ENCODE measurements at places on chromosomes 3 and 15.

GRCh38 chr15:68797599-68798345 is 22.9 kb downstream of the ANP32A start:
- DNase-seq = no peak

DNA sequence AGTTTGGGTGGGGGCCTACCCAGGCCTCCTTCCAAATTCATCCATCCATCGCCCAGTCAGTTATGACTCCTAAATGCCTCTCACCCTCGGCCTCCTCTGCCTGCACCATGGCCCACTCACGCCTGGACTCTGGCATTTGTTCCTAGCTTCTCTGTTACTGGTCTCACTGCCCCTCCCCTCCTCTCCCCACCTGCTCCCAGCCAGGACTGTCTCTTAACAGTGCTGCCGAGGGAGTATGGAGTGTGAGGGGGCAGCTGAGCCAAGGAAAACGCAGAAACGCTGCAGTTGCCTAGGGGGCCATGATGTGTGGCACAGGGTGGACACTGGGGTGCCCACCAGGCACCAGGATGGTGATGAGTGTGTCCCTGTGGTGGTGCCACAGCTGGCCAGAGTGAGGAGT is 3.1 kb downstream of the RCCD1 start:
- no peak for DNase-seq

DNA sequence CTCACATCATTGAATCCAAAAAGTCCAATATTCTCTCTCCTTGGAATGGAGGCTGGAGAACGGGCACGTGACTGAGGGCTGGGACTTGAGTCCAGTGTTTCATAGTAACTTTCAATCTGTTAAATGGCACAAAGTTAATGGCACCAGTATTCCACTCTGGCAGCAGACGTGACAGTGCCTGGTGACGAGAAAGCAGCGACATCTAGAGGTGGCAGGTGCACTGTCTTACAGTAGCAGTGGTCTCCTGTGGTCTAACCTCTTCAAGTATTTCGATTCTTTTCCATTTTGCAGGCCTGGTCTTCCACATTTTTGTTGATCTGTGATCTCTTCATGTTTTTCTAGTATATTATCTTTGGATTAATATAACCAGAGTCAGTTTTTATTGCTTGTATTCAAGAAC is 107.1 kb downstream of the OXSM start:
- DNase-seq = no peak

GRCh38 chr3:183061391-183062172 is 37.7 kb downstream of the MCCC1 start:
- DNase-seq = no peak

GRCh38 chr15:88428053-88428452 is 39.1 kb downstream of the MRPL46 start:
- DNase-seq = no peak

- no peak for DNase-seq
Observed at GRCh38 chr3:78406396-78406795, 1361.4 kb downstream of the ROBO1 start.

- no peak for DNase-seq
Observed at GRCh38 chr15:68031404-68031803, 22.7 kb upstream of the PIAS1 start.

DNA sequence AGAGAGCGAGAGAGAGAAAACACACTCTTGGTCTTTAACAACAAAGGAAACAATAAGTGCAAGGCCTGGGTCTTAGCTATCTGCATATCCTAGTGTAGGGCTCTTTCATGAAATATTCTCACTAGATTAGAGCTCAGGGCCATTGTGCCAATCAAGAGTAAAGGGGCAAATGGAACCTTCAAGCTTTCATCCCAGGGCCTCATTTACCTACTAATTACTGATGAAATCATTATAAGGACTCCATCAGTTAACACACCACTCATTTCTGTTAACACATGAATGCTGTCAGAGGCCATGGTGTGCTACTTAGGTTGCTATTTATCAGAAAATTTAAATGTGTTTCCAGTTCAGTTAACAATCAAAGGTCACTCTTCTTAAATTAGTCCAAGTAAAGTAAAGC is 597.8 kb downstream of the ROBO1 start:
- DNase-seq = no peak

DNA sequence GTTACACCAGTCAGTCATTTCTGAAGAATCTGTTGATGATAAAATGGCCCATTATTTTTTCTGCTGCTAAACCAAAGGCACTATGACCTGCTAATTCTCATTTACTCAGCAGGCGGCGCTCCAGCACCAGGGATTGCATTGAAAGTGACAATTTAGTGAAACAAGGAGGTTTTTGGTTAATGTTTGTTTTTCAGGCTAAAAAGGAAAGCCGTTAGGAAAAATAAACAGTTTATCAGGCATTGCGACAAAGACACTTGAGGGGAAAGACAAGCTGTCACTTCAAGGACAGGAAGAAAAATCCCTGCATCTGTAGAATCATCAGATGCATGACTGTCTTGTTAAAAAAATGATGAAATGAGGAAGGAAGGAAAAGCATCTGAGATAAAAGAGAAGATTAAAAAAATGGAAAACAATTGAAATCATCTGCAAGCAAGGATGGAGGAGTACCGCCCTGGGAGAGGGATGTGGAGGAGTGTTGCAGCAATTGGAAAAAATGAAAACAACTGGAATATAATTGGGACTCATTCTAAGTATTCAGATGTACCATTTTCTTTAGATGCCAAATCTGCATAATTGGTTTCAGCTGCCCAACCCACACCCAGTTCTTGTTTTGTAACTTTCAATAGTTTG is 54.0 kb downstream of the NR1D2 start:
- DNase-seq = peak; percentile 69

All from stimulated activated CD4-positive, alpha-beta T cell treated with anti-CD3 and anti-CD28 coated beads, TNF-alpha, amount 100 ng/mL, for 24 hours (primary cell).